GM12891 (cell line): ENCODE measurements at places on chromosomes 5 and 9.
A peak's percentile ranks its signal among the peaks of the same experiment; 100 is the strongest.

GRCh38 chr5:133928587-133929393 lies 39.6 kb downstream of the C5orf15 start:
- no peak for DNase-seq

- DNase-seq: no peak
Measured at GRCh38 chr5:59173578-59173977, 590.7 kb downstream of the RAB3C start.

DNA sequence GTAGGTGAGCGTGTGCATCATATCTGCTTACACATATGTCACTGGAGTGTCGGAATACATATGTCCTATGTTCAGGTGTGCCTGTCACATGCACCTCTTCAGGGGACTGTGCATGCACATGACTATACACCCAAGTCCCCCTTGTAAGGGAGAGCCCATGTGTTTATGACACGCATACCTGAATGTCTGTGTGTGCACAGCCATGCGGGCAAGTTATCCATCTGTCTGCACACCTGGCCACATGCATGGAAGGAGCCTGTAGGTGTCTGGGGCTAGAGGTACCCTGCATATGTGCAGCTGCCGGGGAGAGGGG lies 622 bp upstream of the RGS14 start:
- DNase-seq: no peak

DNA sequence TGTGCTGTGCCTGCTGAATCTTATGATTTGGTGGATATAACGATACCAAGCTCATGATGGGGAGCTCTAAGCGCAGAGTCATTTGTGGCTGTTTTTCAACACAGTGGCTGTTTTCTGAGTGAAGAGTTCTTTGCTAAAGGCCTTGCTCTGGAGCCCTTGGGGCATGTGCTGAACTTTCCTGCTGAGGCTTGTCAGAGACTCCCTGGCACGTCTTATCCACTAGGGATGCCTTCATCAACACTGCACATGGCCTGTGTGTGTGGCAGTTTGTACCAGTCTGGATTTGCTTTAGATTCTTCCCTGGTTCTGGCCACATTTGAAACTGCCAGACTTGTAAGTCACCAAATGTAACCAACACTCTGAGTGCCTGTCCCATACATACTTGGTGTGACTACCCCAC lies 188.2 kb downstream of the DMRT2 start:
- DNase-seq: no peak

DNA sequence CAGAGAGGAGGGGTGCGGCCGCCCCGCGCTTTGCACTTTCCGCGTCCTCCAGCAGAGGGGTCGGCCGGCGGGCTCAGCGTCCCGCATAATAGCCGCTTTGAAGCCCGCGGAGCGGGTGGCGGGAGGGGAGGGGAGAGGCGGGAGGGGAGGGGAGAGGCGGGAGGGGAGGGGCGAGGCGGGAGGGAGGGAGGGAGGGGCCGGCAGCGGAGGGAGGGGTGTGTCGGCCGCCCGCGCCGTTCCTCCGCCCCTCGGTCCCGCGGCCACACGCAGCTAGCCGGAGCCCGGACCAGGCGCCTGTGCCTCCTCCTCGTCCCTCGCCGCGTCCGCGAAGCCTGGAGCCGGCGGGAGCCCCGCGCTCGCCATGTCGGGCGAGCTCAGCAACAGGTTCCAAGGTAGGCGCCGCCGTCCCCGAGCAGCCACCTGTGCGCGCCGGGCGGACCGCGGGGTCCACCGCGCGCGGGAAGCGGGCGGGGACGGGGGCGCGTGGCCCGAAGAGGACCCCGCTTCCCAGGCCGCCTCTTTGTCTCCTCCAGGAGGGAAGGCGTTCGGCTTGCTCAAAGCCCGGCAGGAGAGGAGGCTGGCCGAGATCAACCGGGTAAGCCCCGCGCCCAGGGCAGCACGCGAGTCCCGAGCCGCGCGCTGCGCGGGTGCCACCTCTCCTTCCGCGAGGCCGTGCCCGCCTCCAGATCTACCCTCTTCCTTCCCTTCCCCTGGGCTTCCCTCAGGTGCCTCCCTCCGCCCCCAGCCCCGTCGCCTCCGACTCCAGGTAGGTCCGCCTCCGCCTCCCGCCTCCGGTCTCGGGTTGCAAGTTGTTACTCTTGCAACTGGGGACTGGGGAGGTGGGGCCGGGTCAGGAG lies at the start of gene AIF1L:
TSS of gene AIF1L (plus strand) at position 263 of the 857 bp plus-strand sequence. CDS start at position 362, 99 bp downstream.
- peak; percentile 62 for DNase-seq
